ENCODE measurements at places on chromosomes 7 and 10.

- DNase-seq, result no peak
Observed at GRCh38 chr10:98474628-98475027, 27.9 kb upstream of the HPS1 start.

- DNase-seq, result no peak
Observed at GRCh38 chr7:6612819-6613218, 2.6 kb upstream of the ZNF853 start.

- DNase-seq, result peak; percentile 24
Observed at GRCh38 chr7:139702811-139703486, 74.8 kb downstream of the HIPK2 start.

DNA sequence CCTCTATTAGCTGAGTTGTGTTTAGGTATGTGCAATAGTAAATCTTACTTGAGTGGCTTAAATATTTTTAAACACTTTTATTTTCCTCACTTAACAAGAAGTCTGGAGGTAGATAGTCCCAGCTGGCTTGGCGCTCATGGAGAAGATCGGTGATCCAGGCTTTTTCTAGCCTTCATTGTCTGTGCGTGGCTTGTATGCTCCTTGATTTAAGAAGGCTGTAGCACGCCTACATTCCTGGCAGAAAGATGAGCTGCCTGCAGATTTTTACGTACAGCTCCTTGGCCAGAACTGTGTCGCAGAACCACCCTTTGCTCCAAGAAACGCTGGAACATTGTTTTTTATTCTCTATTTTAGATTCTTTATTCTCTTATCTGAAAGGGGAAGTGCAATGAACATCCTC lies 284.1 kb downstream of the KIF20B start:
- no peak for DNase-seq

DNA sequence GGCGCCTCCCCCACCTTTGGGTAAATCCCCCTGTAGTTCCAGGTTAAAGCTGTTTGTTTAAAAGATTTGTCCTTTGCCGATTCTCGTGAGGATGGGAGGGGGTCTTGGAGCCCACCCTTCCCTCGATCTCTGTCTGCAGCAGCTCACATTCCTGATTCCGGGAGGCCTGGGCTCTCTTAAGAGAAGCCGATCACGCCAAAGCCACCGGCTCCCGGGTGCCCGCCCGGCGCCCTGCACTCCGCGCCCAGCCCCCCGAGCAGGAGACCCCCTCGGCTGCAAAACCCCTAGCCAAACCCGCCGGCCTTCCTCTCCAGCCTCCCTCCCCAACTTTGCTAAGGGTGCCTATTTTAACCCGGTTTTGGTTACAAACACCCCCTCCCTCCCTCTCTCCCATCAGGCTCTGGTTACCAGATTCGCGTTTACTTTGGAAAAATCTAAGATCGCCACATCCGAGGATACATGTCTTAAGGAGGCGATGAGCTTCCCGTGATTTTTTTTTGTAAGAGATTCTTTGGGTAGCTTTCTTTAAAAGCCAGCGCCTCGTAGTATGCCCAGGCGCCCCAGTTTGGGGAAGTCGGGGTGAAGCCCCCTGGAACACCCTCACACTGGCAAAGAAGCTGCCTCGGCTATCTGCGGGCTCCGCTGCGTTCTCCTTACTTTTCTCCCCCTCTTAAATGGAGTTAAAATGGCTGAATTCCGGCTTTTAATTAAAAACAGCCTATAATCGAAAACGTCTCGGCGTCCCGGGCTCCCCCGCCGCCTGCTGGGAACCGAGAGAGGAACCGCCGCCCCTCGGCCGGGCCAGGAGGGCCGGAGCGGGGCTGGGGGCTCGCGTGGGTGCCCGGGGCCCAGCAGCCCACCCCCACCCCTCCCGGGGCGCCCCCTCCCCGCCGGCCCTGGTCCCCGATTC lies 983 bp downstream of the TNRC18 start:
- DNase-seq, result no peak

DNA sequence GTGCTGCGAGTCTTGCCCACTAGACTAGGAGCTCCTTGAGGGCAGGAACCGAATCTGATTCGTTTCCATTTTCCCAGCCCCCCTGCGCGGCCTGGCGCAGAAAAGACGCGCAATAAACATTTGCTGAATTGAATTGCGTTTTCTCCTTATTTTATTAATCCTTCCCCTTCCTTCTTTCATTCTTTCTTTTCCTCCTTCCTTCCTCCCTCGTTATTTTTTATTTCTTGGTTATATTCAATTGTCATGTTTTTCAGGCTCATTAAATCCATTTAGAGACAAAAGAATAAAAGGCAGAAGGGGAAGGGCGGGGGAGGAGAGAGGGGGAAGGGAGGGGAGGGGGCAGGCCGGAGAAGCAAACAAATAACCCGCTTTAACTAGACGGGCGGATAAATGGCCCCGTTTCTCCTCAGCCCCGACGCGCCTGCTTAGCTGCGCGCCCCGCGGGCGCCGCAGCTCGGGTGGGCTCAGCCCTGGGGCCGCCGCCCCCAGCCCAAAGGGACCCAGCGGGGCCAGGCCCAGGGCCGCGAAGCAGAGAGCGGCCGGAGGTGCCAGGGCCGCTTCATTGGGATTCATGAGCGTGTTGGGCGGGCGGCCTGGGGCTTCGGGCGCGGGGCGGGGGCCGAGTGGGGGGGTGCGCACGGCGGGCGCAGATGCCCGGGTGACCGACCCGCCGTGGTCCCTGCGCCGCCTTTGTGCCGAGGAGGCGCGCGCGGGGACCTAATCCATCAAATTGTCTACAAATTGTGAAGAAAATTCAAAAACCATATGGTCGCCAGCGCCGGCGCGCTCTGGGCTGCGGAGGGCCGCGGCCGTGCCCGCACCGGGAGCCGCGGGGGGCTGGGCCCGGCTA lies 5.0 kb downstream of the LBX1 start:
- no peak for DNase-seq

GRCh38 chr10:92993699-92994272 lies 66.8 kb upstream of the CYP26C1 start:
- DNase-seq, result no peak

DNA sequence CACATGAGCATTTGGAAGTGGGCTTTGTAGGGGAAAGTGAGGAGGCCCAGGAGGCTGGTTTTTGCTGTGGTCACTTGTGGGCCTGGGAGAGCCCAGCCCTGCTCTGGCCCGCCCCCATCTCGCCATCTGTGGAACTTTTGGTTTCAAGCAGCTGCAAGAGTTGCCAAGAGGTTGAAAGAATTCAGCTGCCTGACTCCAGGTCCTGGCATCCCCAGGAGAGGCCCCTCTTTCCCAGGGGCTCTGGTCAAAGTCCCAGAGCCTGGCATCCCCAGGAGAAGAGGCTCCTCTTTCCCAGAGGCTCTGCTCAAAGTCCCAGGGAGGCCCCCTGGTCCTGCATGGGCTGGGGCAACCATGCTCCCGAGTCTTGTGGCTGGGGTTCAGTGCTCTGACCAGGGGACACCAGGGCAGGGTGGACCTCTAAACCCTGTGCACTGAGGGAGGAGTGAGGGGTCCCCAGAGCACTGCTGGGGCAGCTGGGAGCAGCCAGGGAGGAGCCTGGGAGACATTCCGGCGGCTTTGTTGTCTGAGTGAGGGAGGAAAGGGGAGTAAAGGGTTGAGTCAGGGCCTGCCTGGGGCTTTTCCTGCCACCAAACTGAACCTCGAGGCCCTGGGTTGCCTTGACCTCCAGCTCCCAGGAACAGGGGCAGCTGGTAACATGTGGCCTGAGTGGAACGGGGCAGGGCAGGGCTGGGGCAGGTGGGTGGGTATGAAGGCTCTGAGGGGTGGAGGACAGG lies 27.7 kb upstream of the CSGALNACT2 start:
- DNase-seq, result no peak

DNA sequence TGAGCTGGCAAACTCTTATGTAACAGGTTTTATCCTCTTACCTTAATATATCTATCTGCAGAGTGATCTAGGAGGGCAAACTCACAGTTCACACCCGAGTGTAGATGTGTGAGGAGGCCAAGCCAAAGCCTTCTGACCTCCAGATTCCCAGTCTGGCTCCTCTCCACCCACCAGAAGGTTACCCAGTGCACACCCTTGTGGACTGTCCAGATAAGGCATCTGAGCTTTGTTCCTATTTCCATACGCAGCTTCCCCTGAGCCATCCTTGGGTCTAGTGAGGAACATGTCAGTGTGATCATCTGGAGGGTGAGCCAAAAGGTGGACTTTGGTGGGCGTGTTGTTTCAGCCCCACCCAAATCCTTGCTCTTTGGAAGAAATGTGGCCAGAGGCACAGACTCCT lies 203.0 kb upstream of the MEOX2 start:
- DNase-seq, result no peak

GRCh38 chr7:45225948-45226335 lies 68.4 kb downstream of the RAMP3 start:
- DNase-seq, result no peak

DNA sequence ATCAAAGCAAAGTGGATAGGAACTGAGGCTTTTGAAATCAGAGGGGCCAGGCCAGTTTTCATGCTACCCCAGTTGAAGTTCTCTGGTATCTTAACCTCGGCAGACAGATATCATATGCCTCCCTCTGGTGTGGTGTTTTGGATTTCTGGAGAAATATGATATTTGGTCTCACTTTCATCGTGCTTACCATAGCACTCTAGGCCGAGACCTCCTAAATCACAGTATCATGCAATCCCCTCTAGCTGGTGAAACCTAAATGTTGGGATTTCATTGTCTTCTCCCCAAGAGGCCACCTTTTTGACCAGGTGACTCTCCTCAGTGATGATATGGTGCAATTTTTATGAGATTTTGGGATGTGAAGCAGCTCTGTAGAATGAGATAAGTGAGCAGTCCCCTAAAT lies 183.5 kb downstream of the CREB5 start:
- no peak for DNase-seq

DNA sequence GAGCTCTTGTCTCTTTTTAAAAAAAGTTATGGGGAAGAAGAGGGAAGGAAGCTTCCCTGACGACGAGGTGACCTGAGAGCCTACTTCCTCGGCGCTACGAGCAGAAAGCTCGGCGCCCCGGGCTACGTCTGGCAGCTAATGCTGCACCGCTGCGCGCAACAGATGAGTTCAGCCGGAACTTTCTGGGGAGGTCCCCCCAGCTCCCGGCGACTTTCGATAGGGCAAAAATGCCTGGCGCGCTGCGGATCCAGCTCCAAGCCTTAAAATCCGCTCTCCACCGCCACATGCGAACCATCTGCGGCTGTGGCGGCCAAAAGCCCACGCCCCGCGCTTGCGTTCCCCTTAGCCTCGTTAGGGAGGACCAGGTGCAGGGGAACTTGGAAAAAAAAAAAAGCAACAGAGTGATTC lies 621 bp downstream of the P4HA1 start:
- no peak for DNase-seq

DNA sequence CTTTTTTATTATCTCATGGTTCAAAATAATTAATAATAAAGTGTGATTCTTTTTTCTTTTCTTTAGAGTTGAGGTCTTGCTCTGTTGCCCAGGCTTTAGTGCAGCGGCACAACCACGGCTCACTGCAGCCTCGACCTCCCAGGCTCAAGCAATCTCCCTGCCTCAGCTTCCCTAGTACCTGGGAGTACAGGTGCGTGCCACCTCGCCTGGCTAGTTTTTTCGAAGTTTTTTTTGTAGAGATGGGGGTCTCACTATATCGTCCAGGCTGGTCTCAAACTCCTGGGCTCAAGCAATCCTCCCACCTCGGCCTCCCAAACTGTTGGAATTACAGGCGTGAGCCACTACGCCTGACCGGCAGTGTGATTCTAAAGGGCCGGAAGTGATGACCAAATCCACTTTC lies 28.0 kb upstream of the MSRB2 start:
- no peak for DNase-seq

GRCh38 chr10:123835575-123835974 lies 56.0 kb downstream of the CPXM2 start:
- no peak for DNase-seq

- DNase-seq, result peak; percentile 62
Observed at GRCh38 chr7:94509264-94509886, at the start of gene CASD1. Gene CASD1, plus strand, starts transcription at chr7:94509809. Its CDS starts 276 bp downstream, at chr7:94510085.

- no peak for DNase-seq
Observed at GRCh38 chr7:16727736-16728135, 25.8 kb upstream of the TSPAN13 start.

DNA sequence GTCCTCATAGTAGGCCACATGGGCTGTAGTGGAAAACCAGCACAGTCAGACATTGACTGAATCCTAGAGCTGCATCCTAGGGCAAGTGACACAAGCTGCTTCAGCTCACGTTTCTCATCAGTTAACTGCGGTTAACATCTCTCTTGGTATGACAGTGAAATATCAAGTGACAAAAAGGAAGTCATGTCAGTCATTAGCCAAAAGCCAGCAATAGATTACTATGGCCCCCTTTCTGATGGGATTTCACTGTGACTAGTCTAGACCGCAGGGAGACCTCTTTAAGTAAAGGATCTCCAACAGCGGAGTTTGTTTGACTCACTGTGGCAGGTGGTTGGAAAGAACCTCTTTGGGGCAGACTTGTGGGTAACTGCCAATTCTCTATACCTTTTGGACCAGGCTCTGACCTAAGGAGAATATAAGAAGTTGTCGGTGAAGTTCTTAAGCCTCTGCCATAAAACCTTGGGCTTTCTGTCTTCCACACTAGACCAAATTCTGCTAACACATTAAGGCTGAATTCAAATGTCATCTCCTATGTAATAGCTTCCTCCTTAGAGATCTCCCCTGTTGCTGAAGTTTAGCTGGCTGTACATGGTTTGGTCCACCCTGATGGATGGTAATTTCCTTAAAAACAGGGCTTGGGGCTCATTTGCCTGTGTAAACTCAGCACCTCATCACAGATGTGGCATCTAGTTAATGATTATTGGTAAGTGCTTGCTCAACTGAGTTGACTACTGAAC lies 115.3 kb downstream of the SGMS1 start:
- DNase-seq, result no peak

GRCh38 chr10:21722209-21722608 lies 188.2 kb downstream of the MLLT10 start:
- no peak for DNase-seq

GRCh38 chr7:1940402-1940786 lies 270.3 kb downstream of the ELFN1 start:
- DNase-seq, result no peak

DNA sequence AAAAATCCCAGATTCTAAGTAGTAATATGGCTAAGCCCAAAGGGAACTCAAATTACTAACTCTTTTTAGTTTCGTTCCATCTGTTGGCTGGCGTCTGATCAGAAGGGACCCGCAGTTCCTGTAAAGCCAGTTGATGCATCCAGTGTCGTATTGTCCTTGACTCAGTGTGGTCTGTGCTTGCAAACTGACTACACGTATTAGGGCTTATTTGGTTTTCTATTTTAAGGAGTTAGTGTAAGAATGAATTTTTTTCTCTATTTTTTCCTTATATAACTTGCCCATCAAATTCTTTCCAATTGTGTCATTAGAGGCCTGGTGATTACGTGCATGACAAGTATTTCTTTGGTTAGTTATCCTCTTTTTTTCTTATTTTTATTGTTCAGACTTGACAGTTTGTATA lies 9.7 kb downstream of the ABCA13 start:
- no peak for DNase-seq

DNA sequence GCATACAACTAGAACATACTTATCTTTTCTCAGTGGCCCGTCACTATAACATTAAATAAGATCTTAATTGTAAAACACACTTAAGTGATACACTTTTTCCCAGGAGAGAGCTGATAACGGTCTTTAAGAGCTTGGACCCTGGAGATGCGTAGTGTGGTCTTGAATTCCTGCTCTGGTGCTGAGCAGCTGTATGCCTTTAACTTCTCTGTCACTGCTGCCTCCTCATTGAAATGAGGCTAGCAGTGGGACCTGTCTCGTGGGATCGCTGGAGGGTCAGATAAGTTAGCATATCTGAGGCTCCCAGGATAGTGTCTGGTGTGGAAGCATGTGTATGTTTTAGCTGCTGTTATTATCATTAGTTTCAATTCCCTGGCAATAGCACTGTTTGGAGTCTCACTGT lies 194.9 kb downstream of the SDK1 start:
- DNase-seq, result no peak

Data from NCI-H1092 (cell line).